ENCODE measurements at places on chromosomes 5 and 9.

DNA sequence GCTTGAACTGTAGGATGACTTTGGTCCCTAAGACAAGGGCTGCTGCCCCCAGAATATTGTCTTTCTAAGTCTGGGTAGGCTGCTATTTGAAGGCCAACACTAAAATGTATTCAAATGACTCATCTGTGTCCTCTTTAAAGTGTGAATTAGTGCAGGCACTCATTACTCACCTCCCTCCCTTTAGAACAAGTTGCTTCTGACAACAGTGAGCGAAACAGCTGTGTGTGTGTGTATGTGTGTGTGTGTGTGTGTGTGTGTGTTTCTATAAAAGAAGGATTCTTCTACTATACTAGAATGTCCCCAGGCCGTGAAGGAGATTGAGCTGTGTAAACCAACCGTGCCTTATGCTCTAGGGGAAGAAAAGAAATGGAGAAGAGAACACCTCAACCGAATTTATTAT, 1337.2 kb downstream of the PTPRD start:
- no peak for DNase-seq

DNA sequence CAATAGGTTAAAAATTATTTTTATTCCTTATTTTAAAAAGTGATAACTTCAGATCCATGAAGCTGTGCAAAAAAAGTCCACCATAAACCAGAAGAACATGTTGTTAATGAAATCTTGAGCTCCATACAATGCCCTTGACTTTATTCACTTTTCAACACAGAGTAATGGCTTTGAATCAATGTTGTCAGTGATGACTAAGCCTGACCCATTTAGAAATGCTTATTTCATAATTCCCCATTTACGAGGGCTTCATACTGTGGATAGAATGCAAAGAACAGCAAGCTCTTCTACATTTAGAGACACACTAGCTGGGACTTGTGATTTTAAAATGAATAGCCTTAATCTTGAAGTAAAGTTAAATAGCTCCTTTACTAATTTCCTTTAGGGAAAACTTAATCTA, 25.7 kb upstream of the IL9 start:
- DNase-seq: no peak

GRCh38 chr9:19028835-19029451, 4.1 kb downstream of the SAXO1 start:
- peak; percentile 56 for DNase-seq

GRCh38 chr9:20250791-20251190, 371.5 kb downstream of the MLLT3 start:
- no peak for DNase-seq

DNA sequence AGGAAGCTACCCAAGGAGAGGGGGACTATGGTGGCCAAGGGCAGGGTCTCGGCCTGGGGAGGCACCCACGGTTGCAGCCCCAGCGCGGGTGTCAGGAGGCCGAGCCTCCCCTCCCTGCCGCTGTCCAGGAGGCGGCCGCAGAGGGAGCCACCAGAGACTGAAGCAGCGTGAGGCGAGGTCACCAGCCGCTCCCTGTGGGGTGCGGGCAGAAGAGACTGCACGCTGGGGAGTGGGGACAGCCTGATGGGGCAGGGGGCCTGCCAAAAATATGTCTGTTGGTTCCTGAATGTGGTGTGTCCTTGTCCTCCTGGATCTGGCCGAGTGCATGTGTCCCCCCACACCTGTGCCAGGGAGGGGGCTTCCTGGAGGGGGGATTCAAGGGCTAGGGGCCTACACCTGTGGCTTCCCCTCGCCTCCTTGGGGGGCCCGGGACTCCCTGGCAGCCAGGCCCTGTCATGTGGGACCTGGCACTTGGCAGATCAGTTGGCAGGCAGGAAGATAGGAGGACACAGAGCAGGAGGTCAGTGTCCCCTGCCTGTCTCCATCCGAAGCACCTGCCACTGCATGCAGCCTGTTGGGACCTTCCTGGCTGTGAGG, 131.2 kb downstream of the DAB2IP start:
- no peak for DNase-seq

- no peak for DNase-seq
These were observed 535 bp downstream of the JMY start for GRCh38 chr5:79236362-79236969.

All from globus pallidus (tissue), 1 donor.